ENCODE measurements at places on chromosomes 11 and 22.

DNA sequence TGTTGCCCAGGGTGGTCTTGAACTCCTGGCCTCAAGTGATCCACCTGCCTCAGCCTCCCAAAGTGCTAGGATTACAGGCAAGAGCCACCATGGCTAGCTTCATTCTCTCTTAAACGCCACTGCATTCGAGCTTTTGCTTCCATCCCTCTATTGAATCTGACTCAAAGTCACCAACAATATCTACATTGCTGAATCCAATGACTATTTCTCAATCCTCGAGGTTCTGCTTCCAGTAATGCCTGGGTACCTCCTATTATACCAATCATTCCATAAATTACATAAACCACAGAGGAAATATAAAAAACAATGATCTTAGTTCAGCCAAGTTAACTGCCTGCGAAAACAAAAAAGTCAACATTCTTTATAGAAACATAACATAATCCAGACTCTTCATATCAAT is 11.9 kb upstream of the NXF1 start:
- no peak for DNase-seq

GRCh38 chr11:18011633-18012032 is 1.2 kb downstream of the SERGEF start:
- peak; percentile 12 for DNase-seq

- DNase-seq = no peak
Measured at GRCh38 chr11:110085255-110085838, 7.8 kb upstream of the ZC3H12C start.

DNA sequence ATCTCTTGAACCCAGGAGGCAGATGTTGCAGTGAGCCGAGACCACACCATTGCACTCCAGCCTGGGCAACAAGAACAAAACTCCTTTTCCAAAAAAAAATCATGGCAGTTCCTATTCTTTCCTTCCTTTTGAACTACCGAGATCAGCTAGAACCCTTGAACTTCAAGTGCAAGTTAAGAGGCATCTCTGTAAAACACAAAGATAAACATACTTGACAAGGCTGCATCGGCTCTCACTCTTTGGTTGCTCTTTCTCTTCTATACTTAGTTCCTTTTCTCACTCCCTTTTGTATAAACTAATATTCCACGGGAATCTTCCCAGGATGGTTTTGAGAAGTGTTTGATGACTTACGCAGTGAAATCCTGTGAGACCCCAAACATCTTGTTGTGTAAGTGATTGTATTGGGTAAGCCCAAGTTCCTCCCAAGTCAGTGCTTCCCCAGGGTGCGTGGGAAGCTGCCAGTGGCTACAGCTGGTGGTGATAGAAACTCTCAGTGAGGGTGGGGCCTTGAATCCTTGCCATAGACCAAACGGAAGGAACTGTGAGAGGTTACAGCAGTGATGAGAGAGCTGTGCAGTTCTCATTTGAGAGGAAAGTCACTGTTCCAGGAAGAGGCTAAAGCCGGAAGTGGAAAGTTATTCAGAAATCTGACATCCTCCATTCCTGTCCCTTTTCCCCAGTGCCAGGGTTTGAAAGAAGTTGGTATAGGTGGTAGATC is 24.1 kb upstream of the CDC42EP2 start:
- no peak for DNase-seq

- DNase-seq = no peak
Measured at GRCh38 chr11:65778901-65779668, 1.7 kb downstream of the AP5B1 start.
